ENCODE measurements at places on chromosomes 16 and 17. TPM values are rescaled to one million over a fixed set of nuclear protein-coding genes. Genes with fewer than 3 reads are reported as not detected.
A peak's percentile ranks its signal among the peaks of the same experiment; 100 is the strongest.

DNA sequence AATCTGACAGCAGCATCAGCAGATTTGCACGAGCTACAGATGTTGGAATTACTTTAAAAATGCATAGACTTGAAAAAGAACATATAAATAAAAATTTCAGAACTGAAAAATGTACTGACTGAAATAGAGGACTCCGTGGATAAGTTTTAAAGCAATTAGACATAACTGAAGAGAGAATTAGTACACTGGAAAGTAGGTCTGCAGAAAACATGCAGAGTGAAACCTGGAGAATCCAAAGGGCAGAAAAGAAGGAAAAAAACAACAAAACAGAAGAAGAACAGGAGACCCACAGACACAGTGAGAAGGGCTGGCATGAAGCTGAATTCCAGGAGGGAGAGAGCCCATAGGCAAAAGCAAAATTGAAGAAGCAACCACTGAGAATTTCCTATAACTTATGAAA, 57.2 kb upstream of the ENPP7 start:
- H3K27me3 ChIP-seq, result no peaks in the 10 kb centered on the region
- no peaks in the 10 kb centered on the region for H3K36me3 ChIP-seq
- no peak overlapping the region for H3K4me3 ChIP-seq
- no peak for DNase-seq

GRCh38 chr16:83802135-83802534, 5.6 kb upstream of the HSBP1 start:
- peak overlapping the region; percentile 50 for H3K27ac ChIP-seq
- H3K4me3 ChIP-seq, result peak overlapping the region; percentile 32
- peaks cover 11% of the 10 kb centered on the region for H3K4me1 ChIP-seq
- H3K36me3 ChIP-seq, result no peaks in the 10 kb centered on the region

DNA sequence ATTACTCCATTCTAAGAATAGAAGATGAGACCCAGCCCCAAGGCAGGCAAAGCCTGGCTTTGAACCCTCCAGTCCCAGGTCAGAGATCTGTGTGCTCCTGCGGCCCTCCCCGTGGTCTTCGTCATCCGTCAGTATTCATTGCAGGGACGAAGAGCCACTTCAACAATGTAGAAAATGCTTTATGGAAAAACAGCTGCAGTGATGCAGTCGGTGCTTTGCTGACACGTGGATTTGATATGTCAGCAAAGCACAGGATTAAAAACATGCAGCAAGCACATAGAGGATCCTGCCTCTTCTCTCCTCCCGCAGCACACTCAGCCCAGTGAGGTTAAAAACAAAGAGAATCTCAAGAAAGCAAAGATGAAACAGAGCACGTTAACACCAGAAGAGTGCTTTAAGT, 117.1 kb upstream of the AXIN2 start:
- H3K4me3 ChIP-seq, result no peak overlapping the region
- DNase-seq, result no peak
- H3K4me1 ChIP-seq, result no peaks in the 10 kb centered on the region
- H3K36me3 ChIP-seq, result no peaks in the 10 kb centered on the region
- H3K27me3 ChIP-seq, result no peaks in the 10 kb centered on the region
- no peak overlapping the region for H3K27ac ChIP-seq

DNA sequence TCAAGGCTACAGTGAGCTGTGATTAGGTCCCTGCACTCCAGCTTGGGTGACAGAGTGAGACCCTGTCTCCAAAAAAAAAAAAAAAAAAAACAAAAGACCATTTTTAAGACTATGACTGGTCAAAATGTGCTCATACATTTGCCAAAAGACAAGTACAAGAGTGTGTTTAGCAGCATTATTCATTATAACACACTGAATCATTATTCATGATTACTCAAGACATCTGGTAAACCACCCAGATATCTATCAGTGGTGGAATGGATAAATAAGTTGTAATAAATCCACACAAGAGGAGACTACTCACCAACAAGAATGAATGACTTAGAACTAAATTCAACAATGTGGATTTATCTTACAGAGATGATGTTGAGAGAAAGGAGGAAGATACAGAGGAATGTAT, 716.3 kb downstream of the MAF start:
- no peak overlapping the region for H3K4me3 ChIP-seq
- no peaks in the 10 kb centered on the region for H3K36me3 ChIP-seq
- no peaks in the 10 kb centered on the region for H3K4me1 ChIP-seq
- no peak for DNase-seq
- no peaks in the 10 kb centered on the region for H3K27me3 ChIP-seq
- H3K27ac ChIP-seq, result no peak overlapping the region

DNA sequence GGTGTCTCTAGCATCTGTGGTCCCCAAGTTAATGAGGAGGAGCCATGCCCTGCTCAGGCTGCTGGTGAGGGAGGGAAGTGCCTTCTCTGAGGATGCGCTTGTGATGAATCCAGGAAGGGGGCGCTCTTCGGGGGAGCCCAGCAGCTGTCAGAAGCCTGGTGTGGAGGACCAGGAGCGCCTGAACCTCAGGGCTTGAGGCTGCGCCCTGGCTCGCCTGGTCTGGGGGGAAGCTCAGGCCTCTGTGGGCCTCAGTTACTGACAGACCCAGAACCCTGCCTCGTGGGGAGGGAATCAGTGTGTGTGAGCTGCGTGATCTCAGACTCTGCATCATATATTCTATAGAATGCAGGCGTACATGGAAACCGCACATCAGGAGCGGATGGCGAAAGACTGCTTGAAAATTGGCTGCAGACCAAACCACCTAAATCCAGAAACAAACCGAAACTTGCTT, 126.1 kb downstream of the SEC14L1 start:
- H3K27me3 ChIP-seq, result no peaks in the 10 kb centered on the region
- no peak overlapping the region for H3K4me3 ChIP-seq
- no peaks in the 10 kb centered on the region for H3K4me1 ChIP-seq
- no peaks in the 10 kb centered on the region for H3K36me3 ChIP-seq

GRCh38 chr17:22461460-22462145, 769.3 kb downstream of the KCNJ18 start:
- no peak for DNase-seq
- no peak overlapping the region for H3K27ac ChIP-seq

GRCh38 chr17:38730526-38731379, 612 bp downstream of the CISD3 start:
- no peaks in the 10 kb centered on the region for H3K27me3 ChIP-seq
- peak overlapping the region; percentile 90 for H3K4me3 ChIP-seq

GRCh38 chr17:8574687-8575086, 55.8 kb downstream of the MYH10 start:
- H3K27me3 ChIP-seq, result no peaks in the 10 kb centered on the region
- H3K4me1 ChIP-seq, result no peaks in the 10 kb centered on the region
- H3K27ac ChIP-seq, result no peak overlapping the region
- no peak for DNase-seq
- H3K36me3 ChIP-seq, result no peaks in the 10 kb centered on the region
- H3K4me3 ChIP-seq, result no peak overlapping the region

GRCh38 chr17:17484451-17484899, 7.7 kb downstream of the MED9 start:
- DNase-seq, result no peak
- no peak overlapping the region for H3K4me3 ChIP-seq
- no peaks in the 10 kb centered on the region for H3K27me3 ChIP-seq

DNA sequence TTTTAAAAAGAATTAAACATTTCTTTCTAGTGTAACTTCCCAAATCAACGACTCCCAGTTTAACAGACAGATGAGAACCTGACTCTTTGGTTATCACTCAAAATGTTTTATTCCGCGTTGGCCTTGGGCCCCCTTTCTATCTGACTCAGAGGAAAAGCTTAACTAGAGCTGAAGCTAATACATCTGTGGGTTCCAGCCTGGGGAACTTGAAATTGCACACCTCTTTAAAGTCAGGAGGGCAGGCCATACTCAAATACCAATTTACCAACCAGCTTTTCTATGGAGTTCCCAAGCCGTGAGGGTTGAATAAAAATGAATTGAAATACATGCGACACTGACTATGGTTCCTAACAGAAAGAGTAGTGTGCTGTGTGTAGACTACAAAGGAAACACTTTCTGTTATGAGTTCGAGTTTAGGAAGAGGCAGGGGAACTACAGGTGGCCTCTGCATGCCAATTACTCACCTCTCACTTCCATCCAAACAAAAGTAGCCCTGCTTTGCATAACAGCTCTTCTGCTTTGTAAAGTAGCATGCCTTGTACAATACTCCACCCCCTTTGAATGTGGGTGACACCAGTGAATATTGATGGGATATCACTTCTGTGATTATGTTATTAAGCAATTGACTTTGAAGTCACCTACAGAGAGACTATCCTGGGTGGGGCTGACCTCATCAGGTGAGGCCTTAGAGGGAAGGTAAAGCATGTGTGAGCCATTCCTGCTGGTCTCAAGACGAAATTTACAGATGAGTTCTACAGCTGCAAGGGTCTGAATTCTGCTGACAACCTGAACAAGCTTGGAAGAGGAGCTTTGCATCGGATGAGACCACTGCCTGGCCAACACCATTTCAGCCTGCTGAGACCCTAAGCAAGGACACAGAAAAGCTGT, 92.1 kb downstream of the WDR59 start:
- no peaks in the 10 kb centered on the region for H3K4me1 ChIP-seq
- H3K27ac ChIP-seq, result no peak overlapping the region
- no peak for DNase-seq
- no peak overlapping the region for H3K4me3 ChIP-seq
- H3K27me3 ChIP-seq, result no peaks in the 10 kb centered on the region
- peaks cover 4% of the 10 kb centered on the region for H3K36me3 ChIP-seq

GRCh38 chr16:65763640-65764305, 602.7 kb upstream of the CDH5 start:
- no peaks in the 10 kb centered on the region for H3K27me3 ChIP-seq
- H3K27ac ChIP-seq, result no peak overlapping the region
- no peaks in the 10 kb centered on the region for H3K4me1 ChIP-seq
- no peak overlapping the region for H3K4me3 ChIP-seq

DNA sequence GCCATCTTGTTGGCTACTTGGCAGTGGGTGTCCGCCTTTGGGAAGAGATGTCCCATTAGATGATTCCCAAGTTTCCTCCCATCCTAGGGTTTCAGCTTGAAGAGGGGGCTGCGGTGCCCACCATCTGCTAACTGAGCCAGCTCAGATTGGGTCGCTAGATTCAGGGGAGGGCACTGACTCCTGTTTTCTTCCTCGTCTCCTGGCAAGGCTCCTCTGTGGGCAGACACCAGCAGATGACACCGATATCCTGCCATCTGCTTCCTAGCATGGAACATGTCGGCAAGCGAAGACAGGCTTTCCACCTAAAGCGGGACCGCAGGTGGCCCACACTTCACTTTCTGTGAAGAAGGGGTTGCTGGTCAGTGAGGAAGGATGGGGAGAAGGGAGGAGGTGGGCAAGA, 27.3 kb downstream of the C17orf75 start:
- H3K4me1 ChIP-seq, result no peaks in the 10 kb centered on the region
- H3K27ac ChIP-seq, result no peak overlapping the region
- no peaks in the 10 kb centered on the region for H3K36me3 ChIP-seq
- H3K27me3 ChIP-seq, result peaks cover 4% of the 10 kb centered on the region

- H3K27me3 ChIP-seq, result peaks cover 47% of the 10 kb centered on the region
- DNase-seq, result no peak
- no peak overlapping the region for H3K4me3 ChIP-seq
- no peak overlapping the region for H3K27ac ChIP-seq
- H3K4me1 ChIP-seq, result no peaks in the 10 kb centered on the region
- H3K36me3 ChIP-seq, result no peaks in the 10 kb centered on the region
These were observed 922.8 kb upstream of the EEF2KMT start for GRCh38 chr16:6020162-6020985.

- no peaks in the 10 kb centered on the region for H3K27me3 ChIP-seq
- no peak overlapping the region for H3K27ac ChIP-seq
- no peaks in the 10 kb centered on the region for H3K36me3 ChIP-seq
- no peaks in the 10 kb centered on the region for H3K4me1 ChIP-seq
These were observed 2.5 kb upstream of the HP start for GRCh38 chr16:72051818-72052217.

DNA sequence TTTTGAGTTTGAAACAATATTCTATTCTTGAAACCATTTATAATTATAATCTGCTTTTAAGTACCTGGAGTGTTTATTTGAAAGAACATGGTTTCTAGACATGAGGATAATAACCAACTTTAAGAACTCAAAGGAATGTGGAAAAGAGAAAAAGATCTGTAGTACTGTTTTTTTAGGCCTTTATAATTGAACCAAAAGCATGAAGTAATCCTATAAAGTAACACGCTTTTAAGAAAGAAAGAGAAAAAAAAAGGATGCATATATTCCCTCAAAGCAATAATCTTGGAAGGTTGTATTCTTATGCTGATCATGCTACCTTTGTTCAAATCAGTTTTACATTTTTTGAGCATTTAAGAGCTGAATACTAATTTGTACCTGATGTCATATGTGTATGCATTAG, 54.0 kb upstream of the RHBDL3 start:
- H3K27ac ChIP-seq, result no peak overlapping the region
- H3K4me1 ChIP-seq, result no peaks in the 10 kb centered on the region
- no peak for DNase-seq
- no peaks in the 10 kb centered on the region for H3K36me3 ChIP-seq

- H3K4me3 ChIP-seq, result no peak overlapping the region
- no peaks in the 10 kb centered on the region for H3K36me3 ChIP-seq
- H3K27me3 ChIP-seq, result no peaks in the 10 kb centered on the region
- H3K27ac ChIP-seq, result no peak overlapping the region
- no peaks in the 10 kb centered on the region for H3K4me1 ChIP-seq
These were observed 225.8 kb downstream of the IRX3 start for GRCh38 chr16:54060599-54061421.

DNA sequence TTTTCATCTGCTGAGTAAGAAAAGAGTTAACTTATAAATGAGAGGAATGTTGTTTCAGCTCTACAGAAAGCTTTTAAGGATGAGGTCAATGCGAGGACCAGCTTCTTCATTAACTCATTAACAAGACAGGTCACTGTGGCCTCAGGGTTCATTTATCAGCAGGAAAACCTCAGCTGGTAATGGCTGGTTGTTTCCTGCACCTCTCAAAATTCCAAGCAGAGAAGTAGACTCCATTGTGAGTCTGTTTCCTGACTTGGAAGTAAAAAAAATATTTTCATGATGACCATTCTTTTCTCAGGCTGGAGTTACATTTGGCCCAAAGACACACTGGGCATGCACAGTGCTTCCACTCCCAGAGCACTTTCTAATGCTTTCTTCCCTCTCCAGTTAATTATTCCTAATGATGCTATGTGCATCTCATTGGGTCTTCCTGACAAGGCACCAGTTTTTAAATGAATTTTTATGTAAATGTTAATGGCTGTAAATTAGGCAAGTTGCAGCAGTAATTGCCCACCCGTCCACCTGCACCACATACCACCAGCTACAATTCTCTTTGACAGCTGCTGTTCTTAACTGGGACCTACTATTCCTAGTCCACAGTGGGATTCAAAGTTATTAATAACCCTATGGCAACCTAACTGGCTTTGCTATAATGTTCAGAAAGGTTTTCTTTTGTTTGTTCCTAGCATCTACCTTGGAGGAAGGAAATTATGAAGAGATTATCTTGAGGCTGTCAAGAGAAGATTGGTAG, 89.5 kb upstream of the BCAR1 start:
- H3K4me3 ChIP-seq, result no peak overlapping the region
- H3K27ac ChIP-seq, result peak overlapping the region; percentile 67
- DNase-seq, result no peak
- H3K4me1 ChIP-seq, result peaks cover 18% of the 10 kb centered on the region
- no peaks in the 10 kb centered on the region for H3K36me3 ChIP-seq

The PPP1R27 gene
- total RNA-seq, result not detected

The SHISA6 gene
- total RNA-seq, result 0.14 TPM

The KRTAP4-3 gene
- total RNA-seq, result not detected

The NPIPA8 gene
- total RNA-seq, result not detected

The NETO2 gene
- 5.0 TPM for total RNA-seq

The TGFB1I1 gene
- 78.6 TPM for total RNA-seq

The EPX gene
- not detected for total RNA-seq

The LITAFD gene
- not detected for total RNA-seq

The SDF2 gene
- total RNA-seq, result 42.7 TPM

The CCR7 gene
- 4.9 TPM for total RNA-seq

The ZNF785 gene
- 22.2 TPM for total RNA-seq

The PSMD11 gene
- total RNA-seq, result 20.9 TPM

The RNF166 gene
- 10.3 TPM for total RNA-seq

The TAC4 gene
- total RNA-seq, result not detected

The MMP2 gene
- 52.7 TPM for total RNA-seq

The KRTAP4-1 gene
- total RNA-seq, result not detected

Measured in transverse colon (tissue), 4 donors.